Gastrocnemius medialis (tissue), 4 donors: ENCODE measurements at places on chromosomes 6 and 20.

- no peak for DNase-seq
Observed at GRCh38 chr6:4929097-4929718, 74.6 kb downstream of the RPP40 start.

GRCh38 chr6:157644043-157644810, 178.8 kb upstream of the SNX9 start:
- no peak for DNase-seq

GRCh38 chr20:37562695-37563480, 35.2 kb upstream of the BLCAP start:
- no peak for DNase-seq

DNA sequence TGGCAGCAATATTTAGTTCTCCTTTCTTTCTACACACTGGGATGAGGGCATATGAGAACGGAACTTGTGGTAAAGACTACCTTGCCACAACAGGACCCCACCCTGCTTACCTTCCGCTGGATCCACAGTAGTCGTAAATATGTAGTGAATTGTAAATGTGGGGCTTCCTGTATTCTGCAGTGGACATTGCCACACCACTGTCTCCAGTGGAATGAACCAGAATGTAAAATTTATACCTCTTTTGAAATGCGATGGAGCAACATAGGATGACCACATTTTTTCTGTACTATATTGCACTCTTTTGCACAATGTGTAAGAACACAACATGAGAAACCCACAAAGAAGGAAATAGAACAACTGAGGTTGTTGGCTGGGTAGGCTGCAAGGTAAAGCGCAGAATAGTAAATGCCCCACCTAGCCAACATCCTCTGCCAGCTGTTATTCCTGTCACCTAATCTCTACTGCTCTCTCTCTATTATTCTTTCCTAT, 16.1 kb upstream of the RIPOR2 start:
- no peak for DNase-seq

DNA sequence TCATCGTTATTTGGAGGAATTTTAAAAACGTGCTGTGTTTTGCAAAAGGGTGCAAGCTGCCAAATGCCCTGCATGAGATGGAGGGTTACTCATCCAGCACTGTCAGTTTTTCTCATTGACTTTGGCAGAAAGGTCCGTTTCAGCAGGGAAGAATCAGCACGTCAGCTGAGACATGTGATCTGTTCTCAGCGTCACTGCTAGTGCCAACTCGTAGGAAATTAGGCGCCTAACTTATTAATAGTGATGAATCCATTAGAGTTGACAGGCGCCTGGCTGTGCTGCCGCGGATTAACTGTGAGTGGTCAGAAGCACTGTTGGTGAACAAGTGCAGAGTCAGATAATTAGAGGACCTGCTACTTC, 175.5 kb upstream of the FOXQ1 start:
- no peak for DNase-seq

- DNase-seq = no peak
Observed at GRCh38 chr6:69918813-69919475, 52.6 kb downstream of the COL19A1 start.

- DNase-seq = no peak
Observed at GRCh38 chr6:45614488-45615285, 237.0 kb upstream of the SUPT3H start.

DNA sequence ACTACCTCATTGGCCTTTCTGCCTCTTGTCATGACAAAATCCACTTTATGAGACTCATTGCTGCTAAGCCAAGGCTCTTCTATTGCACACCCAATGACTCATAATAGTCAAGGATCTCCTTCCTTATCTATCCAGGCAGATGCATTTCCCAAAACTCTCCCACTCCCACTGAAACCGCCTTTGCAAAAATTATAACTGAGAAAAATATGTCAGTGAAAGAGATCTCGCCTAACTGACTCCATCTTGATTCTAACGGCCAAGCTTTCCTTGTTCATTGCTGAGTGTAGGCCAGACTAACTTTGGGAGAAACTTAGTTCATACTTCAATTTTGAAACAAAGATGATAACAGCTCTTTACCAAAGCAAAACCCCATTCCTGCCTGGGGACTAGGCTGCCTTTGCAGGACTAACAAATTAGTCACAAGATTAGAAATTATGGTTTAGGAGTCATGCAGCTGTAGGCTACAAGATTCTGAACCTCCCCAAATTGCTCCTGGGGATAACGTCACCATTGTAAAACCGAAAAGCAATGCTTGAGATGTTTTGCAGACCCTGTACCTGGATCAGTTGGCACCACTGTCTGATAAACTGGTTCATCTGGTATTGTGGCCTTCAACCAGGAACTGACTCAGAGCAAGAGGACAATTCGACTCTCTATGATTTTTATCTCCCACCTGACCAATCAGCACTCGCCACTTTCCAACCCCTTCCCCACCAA, 47.1 kb downstream of the HAO1 start:
- DNase-seq = no peak

DNA sequence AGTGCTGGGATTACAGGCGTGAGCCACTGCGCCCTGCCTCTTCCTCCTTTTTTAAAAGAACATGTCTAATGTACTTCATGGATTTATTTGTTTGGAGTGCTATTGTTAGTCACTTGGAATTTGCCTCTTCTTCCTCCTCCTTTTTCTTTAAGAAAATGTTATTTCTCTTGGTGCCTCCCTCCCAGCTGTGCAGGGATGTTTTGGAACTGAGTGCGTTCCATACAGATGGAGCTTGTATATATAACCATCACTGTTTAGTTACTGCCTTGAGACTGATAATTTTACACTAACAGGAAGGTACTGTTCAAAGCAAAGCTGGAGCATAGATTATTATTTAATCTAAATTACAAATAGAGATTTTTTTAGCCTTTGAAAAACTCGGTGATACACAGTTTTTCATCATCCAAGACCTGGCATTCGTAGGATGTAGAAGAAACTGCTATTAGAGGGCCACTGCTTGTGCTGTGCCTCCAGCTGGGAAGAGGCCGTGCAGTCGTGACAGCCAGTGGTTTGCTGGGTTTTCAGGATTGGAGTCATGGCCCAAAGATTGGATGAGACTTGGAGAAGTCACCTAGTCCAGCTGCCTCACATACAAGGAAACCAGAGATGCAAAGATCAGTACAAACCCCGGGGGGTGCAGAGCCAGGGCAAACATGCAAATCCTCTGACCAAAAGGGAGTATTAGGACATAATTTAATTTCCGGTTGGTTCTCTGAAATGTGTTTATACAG, 123.1 kb downstream of the PLEKHG1 start:
- DNase-seq = no peak

- no peak for DNase-seq
Observed at GRCh38 chr6:94361304-94362060, 942.1 kb upstream of the EPHA7 start.

GRCh38 chr20:14951105-14951504, 613.7 kb upstream of the FLRT3 start:
- no peak for DNase-seq
